Choroid plexus epithelial cell (primary cell): ENCODE measurements at places on chromosomes 1 and 21.

DNA sequence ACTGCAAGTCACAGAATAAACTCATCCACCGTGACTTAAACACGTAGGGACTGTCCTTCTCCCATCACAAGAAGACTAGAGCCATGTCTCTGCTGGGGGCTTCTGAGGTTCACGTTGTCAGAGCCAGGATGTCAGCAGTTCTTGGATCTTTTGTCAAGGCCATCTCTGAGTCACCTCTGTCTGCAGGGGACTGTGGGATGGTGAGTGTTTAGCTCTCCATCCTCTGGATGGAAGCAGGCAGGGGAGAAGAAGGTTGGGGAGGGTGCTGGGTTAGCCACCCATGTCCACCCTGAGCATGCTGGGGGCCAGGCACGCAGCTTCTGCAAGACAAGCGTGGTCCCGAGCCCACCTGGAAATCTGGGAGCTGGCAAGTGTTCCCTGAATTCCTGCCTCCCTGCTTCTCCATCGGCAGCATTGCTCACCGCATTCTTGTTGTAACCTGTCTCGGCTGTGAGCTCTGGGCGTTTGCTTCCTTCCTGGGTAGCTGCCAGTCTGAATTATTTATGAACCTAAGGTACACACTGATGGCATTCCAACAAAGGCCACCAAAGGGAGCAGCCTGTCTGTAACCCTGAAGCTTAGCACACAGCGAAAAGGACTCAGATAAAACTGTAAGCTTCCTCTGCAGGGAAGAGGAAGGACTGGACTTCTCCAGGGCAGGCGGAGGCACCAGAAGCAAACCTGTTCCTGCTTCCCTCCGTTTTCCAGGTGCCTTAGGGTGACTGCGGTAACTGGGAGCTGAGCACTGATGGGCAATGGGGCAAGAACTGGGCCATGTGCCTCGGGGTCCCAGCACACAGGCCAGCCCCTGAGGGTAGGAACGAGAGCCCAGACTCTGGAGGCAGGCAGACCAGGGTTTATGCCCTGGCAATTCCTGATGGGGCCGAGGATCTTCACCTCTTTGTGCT, 88.6 kb downstream of the RIPK4 start:
- no peak for DNase-seq

GRCh38 chr21:40457741-40458140, 389.2 kb downstream of the DSCAM start:
- no peak for DNase-seq

DNA sequence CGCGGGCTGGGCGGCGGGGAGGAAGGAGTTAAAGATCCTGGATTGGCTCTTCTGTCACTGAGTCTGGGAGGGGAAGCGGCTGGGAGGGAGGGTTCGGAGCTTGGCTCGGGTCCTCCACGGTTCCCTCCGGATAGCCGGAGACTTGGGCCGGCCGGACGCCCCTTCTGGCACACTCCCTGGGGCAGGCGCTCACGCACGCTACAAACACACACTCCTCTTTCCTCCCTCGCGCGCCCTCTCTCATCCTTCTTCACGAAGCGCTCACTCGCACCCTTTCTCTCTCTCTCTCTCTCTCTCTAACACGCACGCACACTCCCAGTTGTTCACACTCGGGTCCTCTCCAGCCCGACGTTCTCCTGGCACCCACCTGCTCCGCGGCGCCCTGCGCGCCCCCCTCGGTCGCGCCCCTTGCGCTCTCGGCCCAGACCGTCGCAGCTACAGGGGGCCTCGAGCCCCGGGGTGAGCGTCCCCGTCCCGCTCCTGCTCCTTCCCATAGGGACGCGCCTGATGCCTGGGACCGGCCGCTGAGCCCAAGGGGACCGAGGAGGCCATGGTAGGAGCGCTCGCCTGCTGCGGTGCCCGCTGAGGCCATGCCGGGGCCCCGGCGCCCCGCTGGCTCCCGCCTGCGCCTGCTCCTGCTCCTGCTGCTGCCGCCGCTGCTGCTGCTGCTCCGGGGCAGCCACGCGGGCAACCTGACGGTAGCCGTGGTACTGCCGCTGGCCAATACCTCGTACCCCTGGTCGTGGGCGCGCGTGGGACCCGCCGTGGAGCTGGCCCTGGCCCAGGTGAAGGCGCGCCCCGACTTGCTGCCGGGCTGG, at the start of gene NPR1:
Gene NPR1, plus strand, starts transcription at position 170 of the 818 bp plus-strand sequence. Its CDS starts 421 bp downstream, at position 591.
- peak; percentile 39 for DNase-seq

DNA sequence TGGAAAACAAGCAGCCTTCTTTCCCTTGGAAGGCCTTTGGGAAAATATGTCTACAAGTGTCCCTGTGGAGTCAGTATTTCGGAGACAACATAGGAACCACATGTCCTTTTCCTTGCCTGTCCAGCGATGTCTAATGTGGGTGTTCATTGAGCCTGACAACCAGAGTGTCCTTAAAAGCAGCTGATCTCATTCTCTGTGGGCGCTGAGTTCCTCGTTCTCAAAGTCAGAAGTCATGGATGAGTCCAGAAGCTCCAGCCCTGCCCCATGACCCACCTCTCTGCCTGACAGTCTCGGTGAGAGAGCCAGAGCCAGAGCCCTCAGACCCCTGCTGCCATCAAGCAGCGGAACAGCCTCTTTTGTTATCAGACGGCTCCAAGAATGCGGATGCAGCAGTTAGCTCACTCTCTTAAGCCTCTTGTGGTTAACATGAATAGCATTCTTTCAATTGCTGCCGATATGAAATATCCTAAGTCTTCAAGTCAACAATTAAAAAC, 329.2 kb downstream of the TGFB2 start:
- DNase-seq: peak; percentile 98

- no peak for DNase-seq
These were observed 39.5 kb downstream of the GATAD2B start for GRCh38 chr1:153883223-153883622.
